ENCODE measurements at places on chromosomes 3 and 15.

DNA sequence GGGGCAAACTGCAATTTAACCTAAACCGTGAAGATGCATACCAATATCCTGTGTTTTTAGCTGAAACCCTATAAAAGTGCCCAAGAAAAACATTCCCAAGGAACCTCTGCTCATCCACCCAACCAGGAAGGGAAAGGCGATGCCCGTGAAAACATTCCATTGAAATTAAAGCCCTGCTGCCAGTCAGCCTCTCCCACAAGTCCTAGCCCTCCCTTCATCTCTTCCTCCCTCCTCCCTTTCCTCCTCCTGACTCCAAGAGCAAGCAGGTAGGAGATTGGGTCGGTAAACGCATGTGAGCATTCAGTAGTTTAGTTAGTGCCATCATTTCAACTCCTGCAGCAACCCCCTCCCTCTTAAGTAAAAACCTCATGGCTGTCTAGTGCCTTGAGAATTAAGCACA is 27.7 kb downstream of the HES1 start:
- DNase-seq = no peak

- DNase-seq = no peak
Measured at GRCh38 chr15:86813892-86814291, 734.2 kb downstream of the AGBL1 start.

DNA sequence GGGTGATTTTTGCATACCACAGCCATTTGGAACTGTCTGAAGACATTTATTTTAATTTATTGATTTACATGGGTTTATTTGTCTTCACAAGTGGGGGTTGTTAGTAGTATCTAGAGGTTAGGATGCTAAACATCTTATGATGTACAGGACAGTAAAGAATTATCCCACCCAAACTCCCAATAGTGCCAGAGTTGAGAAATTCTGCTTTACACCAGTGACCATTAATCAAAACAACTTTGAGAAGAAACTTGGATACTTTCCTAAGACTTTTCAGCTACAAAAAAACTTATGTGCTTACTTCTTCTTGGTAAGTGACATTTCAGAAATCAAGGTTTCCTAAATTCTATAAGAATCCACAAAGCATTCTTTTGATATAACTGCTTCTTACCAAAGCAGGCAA is 156.7 kb downstream of the SUCLG2 start:
- no peak for DNase-seq

- no peak for DNase-seq
Measured at GRCh38 chr15:29784413-29784812, 37.9 kb downstream of the TJP1 start.

DNA sequence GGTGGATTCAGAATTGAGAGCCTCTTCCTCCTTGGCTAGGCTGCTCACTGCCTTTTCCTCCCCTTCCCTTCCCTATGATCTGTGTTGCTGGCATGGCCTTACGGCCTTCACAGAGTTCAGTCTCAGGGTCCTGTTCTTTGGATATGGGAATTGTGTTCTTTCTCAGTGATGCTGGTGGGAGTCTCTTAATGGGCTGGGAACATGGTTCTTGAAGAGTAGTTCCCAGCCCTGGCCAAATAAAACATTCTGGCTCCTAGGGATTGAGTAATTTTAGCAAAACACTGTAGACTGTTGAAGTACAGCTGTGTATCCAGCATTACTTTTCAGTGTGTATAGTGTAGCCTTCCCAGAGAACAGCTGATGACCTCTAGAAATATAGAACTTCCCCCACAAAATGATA is 22.6 kb upstream of the FILIP1L start:
- DNase-seq = no peak

GRCh38 chr3:193548406-193548805 is 6.3 kb downstream of the ATP13A4 start:
- DNase-seq = no peak

DNA sequence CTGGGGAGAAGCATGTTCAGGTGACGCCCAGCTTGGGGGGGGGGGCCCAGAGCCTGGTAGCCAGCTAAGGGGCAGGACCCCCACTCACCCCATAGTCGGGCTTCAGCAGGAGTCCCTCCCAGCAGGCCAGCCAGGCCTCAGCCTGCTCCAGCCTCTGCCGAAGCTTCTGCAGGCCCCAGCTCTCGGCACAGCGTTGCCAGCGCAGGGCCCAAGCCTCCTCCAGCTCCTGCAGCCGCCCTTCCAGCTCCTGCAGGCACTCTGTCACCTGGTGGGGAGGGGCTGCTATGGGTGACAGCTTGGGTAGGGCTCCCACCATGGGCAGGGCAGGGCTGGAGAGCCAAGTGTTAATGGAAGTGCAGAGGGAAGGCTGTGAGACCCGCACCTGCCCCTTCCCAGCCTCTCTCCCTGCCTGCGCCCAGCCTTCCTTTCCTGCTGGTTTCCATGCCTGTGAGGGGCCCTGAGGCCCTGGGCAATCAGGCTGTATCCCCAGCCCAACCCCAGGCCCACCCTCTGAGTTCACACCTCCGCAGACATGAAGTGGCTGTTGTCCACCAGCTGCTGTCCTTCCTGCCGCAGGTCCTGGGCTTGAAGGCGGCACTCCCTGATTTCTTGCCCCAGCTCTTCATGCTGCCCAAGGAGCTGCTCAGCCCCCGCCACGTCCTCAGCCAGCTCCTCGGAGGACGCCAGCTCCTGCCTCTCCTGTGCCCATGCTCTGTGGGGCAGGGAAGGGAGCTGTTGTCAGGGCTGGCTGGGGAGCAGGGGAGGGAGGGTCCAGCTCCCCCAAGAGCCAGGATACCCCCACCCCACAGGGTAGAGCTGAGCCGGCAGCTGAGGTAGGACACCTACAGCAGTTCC is 14.3 kb downstream of the PLA2G4B start:
- no peak for DNase-seq

DNA sequence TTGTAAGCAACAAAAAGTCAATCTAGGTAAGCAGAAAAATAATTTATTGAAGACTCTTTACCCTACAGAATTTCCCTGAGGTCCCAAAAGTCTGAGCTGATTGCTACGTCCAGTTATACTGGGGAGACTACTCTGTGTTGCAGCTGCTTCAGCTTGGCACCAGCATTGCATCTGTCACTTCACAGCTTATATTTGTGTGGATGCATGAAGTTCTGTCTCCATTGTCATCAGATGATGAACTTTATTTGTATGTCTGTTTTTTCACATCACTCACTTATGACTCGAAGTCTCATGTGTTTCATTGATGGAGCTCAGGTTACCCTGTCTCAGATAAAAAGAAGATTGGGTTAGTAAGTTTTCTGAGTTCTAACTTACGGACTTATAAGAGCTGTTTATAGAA is 75.3 kb upstream of the LRRFIP2 start:
- no peak for DNase-seq

- DNase-seq = peak; percentile 54
Measured at GRCh38 chr3:138748190-138748589, 86.5 kb downstream of the PIK3CB start.

DNA sequence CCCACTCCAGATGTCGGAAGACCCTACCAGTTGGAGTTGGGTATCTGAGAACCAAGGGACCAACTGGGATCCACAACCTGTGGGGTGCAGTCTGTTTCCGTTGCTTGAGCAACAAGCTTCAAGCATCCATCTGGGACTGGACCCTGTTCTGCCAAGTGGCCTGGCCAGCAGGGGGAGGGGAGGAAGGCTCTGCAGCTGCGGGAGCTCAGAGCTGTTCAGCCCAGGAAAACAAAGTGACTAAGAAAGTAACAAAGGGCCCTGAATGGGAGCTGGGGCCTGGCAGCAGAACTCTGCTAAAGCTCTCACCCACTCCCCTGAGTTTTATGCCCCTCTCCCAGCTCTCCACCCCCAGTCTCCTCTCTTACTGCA is 2.7 kb downstream of the TYRO3 start:
- DNase-seq = no peak

DNA sequence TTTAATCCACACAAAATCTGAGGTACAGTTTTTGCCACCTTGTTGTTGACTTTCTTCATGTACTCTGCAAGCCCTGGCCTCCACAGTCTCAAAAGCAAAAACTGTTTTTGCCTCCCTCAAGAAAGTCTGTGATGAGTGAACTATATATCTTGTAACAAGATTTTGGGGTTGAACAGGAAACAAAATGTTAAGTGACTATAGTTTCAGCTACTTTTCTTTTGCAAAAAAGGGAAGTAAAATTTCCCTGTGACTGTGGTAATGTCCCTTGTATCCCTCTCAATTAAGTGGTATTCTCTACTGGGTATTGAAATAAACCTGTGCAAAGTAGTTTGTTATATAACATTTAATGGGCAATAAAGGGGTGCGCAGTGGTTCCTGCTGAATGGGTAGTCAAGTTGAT is 21.3 kb upstream of the SCAANT1 start:
- DNase-seq = no peak

DNA sequence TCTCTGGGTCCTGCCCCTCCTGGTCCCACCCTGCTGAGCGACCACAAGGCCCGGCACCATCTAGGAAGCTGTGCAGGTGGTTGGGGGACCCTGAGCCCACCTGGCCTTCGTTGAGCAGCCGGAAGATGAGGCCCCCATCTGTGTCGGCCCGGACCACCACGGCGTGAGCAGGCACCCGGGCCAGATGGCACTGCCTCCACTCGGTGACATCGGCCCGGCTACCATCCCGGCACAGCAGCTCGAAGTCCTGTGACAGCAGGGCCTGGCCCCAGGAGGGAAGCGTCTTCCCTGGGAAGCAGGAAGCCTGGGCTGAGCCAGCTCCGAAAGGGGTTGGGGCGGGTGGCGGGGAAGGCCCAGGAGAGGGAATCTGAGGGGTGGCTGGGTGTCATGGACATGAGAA is 12.6 kb downstream of the MELTF start:
- DNase-seq = no peak

GRCh38 chr3:123637131-123637530 is 52.3 kb upstream of the HACD2 start:
- DNase-seq = no peak

DNA sequence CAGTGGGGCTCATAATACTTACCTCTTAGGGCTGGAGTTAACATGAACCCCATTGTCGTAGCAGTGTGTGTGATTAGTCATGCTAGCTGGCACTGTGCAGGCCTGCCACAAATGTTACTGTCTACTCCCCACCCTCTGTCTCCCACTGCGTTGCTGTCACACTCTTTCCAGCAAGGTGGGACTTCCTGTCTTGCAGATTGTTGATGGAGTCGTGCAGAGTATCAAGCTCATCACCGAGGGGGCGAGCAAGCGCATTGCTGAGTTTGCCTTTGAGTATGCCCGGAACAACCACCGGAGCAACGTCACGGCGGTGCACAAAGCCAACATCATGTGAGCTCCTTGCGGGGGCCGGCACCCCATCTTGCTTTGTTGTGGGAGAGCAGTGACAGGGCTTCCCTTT is 12.9 kb downstream of the IDH3A start:
- no peak for DNase-seq

- DNase-seq = no peak
Measured at GRCh38 chr3:50374363-50375257, 15.3 kb upstream of the TMEM115 start.

- DNase-seq = no peak
Measured at GRCh38 chr15:68032672-68033071, 21.4 kb upstream of the PIAS1 start.

DNA sequence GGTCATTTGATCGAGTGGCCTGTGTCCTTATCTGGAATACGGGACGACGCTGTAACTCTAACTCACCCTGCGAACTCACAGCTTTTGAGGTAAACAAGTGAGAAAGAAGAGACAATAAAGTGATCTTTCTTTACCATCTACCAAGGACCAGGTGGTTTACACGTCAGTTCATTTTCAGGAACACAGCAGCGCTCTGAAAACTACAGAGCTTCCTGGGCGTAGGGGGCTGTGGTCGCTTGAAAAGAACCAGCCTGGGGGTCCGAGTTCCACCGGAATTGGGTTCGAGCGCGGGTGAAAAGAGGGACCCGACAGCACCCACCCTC is 357 bp downstream of the KIAA1143 start:
- no peak for DNase-seq

GRCh38 chr3:179852142-179852905 is 184.4 kb downstream of the PEX5L start:
- DNase-seq = no peak

DNA sequence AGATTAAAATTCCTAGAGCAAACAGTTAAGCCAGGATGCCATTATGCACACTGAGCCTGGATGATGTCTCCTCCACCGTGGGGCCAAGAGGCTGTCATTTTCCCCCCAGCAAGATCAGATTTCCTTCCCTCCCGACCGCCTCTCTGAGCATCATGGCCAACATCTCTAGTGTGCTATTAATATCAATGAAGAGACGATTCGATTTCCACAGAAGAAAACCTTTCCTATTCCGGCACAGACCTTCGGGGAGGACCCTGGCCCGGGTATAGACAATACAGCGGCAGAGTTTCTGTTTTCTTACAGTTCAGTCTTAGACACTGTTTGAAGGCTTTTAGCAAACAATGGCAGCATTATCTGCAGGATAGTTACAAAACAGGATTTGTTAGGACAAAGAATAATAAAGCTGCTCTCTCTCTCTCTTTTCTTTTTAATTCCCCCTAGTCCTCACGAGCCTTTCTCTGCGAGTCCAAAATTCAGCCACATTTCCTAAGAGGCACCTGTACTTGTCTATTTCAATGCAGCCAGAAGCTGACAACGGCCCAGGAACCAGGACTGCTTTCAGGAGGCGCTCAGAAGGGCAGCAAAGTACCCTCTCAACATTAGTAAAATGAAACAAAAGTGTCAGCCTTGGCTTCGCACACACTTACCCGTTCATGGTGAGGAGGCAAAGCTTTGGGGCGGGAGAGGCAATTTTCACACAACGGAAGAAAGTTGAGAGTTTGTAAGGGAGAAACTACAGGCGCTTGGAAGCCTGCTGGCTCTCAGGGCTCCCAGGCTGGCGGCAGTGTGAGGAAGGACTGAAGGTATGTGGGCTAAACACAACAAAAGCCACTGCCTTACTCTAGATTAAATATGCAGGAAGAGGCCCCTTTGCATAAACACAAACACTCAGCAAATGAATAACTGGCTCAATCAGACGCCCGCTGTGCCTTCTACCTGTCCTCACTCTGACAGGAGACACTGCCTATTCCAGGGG is 278.0 kb downstream of the FOXP1 start:
- no peak for DNase-seq

- no peak for DNase-seq
Measured at GRCh38 chr3:155870945-155871745, 695 bp downstream of the GMPS start.

DNA sequence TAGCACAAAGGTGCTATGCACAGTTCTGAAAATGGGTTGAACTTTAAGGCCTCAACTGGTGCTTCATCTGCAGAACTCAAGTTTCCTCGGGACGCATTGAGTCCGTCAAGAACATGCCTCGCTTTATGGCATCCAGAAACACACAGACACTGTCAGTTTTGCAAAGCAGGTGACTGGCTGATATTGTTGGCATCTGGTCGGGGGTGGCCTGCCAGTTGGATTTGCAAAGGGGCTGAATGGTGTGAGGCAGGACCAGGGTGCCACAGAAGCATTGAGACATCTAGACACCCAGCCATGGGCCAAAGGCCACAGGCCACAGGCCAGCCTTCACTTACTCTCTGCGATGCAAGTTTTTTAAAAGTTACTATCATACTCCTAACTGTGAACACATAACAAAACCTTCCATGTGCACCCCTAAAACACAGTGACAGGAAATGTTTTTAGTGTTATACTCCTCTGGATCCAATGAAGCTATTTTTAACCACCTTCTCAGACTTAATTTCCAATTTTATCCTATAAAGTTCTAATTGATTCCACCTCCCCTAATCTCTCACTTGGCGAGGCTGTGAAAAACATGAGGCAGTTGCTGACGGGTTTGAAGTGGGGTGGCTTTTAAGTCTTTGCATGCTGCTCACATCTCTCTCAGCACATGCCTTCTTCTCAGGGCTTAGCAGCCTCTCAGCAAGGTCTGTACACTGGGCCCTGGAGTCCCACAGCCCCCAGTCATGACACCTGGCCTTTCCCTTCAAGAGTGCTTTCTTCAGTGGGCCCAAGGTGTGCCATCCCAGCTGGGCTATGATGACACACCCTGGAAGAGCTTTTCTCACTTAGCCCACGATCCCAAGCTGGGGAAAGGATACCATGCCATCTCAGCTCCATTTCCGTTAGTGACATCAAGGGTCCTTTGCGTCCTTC is 38.5 kb upstream of the DUSP7 start:
- DNase-seq = no peak

Data from DMS 273 treated with DMSO at 0.1 percent for 48 hours (cell line).